Activated T-cell treated with anti-CD3 and anti-CD28 coated beads for 24 hours (primary cell): ENCODE measurements at places on chromosomes 4 and X.

- DNase-seq, result no peak
Measured at GRCh38 chr4:109040441-109040840, 262.0 kb downstream of the COL25A1 start.

DNA sequence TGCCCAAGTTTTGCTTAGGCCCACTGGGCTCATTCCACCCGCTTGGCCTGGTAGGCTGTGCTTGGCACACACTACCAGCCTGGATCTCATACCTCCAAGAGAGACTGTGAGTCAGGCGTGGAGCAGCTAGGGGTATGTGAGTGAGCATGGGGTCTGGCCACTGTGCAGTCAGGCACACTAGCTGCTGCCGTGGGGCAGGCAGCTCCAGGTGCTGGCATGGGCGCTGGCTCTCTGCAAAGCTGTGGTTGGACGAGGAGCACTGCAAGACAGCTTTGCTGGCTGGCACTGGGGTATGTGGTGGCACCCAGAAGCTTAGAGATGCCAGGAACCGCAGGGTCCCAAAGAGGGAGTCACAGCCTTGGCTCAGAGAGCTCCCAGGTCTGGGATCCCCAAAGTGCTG lies 377.8 kb downstream of the KCTD8 start:
- no peak for DNase-seq

- no peak for DNase-seq
Measured at GRCh38 chr4:74117024-74117534, 18.1 kb upstream of the CXCL2 start.

DNA sequence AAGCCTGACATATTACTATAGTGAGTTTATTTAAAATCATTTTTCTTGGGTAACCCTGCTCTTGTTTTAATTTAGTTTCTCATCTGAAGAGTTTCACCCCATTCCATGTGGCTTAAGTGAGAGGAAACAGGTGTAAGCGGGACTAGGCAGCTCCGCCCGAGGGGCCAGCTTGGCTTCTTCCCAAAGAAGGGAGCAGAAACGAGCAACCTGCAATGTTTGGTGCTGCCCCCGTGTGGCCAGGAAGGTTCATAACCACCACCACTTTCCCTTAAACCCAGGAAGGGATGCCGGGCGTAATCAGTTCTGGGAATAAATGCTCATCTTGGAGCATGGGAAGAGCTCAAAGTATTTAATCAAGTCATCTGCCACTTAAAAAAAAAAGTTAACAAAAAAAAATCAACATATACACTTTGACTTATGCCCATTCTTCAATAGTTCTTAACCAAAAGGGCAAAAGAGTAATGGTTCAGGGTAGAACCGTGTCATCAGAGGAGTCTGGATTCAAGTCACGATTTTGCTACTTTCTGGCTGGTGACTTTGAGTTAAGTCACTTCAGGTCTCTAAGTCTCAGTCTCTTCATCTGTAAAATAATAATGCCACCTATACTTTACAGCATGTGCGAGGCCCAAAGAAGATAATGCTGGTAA lies 147.9 kb downstream of the NSUN7 start:
- DNase-seq, result peak; percentile 60

GRCh38 chrX:31711166-31711565 lies 639.3 kb upstream of the FTHL17 start:
- DNase-seq, result no peak

DNA sequence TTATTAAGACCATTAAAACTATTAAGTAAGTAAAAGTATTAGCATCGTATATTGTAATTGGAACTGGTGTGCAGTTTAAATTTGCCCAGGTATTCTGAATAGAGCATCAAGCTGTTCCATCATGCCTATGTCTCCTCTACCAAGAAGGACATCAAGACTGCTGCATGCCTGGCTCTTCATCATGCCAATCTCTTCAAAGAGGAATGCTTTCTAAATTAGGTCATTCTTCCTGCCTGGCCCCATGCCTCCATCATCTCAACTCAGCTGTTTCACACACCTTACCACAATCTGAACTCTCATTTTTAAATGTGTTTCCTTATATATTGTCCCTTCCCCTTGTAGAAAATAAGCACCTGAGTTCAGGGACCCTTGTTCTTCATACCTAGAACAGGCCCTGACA lies 270.5 kb upstream of the PPARGC1A start:
- DNase-seq, result no peak

- no peak for DNase-seq
Measured at GRCh38 chr4:42361456-42361855, 35.8 kb upstream of the SHISA3 start.

GRCh38 chr4:173805884-173806283 lies 275.9 kb upstream of the HAND2 start:
- no peak for DNase-seq

GRCh38 chr4:101253121-101253520 lies 94.2 kb downstream of the PPP3CA start:
- DNase-seq, result no peak

DNA sequence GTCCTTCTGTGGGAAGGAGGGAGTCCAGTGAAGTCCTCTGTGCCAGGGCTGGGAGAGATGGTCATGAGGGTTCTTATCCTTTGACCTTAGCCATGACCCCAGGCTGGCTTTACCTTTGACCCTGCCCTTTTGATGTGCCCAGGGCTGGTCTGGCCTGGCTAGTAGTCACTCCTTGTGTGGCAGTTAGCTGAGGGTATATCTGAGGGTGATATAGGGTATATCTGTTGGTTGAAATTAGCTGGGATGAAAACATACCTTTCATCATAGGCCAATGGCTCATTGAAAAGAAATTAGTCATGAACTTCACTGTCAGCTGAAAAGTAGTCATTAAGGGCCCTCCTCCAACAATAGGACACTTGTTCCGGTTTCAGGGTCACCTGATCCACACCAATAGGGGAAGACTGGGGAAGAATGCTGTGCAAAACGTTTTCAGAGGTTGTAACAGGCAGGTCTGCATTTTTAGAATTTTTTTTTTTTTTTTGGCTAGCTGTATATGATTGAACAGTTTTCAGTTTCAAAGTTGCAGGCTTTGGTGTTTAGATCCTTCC lies 74.6 kb upstream of the STOX2 start:
- no peak for DNase-seq

- DNase-seq, result no peak
Measured at GRCh38 chr4:142728233-142728632, 117.9 kb downstream of the INPP4B start.

- DNase-seq, result no peak
Measured at GRCh38 chrX:53075011-53075410, 7.2 kb upstream of the TSPYL2 start.

DNA sequence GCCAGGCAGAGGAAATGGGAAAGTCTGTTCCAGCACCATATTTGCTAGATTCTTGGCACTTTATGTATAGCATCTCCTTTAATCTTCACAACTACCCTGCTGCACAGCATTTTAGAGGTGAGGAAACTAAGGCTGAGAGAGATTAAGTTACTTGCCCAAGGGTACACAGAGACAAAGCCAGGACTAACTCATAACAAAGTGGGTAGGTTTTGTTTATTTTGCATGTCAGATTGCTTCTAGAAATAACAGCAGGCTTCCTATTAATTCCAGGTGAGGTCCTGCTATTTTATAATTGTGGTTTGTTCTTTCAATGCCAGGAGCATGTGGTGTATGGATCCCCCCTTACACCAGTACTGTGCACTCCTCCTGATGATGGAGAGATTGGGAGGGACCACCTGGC lies 15.0 kb downstream of the TCEANC start:
- no peak for DNase-seq

DNA sequence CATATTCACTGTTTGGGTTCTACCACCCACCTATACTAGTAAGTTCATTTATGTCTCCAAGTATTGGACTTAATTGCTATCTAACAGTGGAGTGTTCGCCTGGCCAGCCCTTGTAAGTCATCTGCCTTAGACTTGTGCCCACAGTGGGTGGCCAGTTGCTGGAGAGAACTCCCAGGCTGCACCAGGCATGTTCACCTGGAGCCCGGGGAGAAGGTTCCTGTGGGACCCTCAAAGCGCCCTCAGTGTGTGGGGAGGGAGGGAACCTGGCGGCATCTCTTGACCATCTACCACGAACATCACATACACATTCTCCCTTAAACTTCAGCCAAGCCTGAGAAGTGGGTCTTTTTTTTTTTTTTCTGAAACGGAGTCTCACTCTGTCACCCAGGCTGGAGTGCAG lies 138.1 kb downstream of the CPZ start:
- no peak for DNase-seq
